ENCODE measurements at places on chromosomes 5 and 9. TPM values are rescaled to one million over a fixed set of nuclear protein-coding genes. Genes with fewer than 3 reads are reported as not detected.

DNA sequence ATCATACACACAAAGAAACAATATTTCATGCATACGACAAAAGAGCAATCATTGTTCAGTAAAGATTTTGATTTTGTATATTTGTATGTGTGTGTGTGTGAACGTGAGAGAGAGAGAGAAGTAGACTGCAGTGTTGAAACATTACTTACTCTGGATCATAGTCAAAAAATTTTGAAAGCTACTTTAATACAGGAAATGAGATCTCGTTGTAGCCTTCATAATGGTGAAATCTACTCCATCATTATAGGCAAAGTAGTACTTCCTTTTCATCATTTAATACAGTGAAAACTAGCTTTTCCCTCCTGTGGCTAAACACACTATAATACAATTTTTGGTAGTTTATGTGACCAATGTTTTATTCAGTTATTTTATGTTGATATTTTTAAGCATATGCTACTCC is 1427.7 kb upstream of the C9orf72 start:
- DNase-seq = no peak

GRCh38 chr5:1244976-1245375 is 19.8 kb downstream of the SLC6A18 start:
- DNase-seq = no peak

GRCh38 chr5:75933489-75933888 is 149.7 kb upstream of the SV2C start:
- DNase-seq = no peak

GRCh38 chr5:56565283-56565615 is 250.1 kb upstream of the MAP3K1 start:
- no peak for DNase-seq

DNA sequence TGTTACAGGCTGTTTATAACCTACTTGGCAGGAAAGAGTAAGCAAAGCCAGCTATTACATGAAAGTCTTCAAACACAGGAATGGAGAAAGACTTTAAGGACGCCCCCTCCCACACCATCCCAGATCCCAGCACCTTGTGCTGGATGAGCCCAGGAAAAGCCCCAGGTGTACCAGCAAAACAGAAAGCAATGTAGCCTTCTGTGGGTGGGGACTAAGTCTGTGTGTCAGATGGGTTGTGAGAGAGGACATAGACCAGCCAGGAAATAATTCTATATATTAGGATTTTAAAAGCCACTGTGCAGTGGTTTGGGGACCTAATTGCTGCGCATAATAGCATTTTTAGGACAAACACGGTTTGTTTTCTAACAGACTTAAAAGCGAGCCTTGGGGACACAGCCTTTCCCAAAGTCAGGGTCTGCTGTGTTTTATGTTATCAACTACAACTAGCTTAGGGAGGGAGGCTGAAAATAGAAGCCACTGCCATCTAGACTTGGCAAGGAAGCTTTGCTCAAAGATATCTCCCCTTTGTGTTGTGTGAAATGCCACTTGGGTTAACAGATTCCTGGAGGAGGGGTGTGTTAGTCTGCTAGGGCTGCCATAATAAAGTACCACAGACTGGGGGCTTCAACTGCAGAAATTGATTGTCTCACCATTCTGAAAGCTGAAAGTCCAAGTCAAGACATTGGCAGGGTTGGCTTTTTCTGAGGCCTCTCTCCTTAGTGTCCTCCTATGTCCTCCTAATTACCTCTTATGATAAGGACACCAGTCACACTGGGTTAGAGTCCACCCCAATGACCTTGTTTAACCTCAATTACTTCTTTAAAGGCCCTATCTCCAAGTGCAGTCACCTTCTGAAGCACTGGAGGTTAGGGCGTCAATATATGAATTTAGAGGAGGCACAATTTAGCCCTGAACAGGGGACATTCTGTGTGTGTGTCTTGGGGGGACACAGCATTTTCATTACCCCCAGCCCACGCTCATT is 17.2 kb upstream of the UBE2QL1 start:
- peak; percentile 27 for DNase-seq

DNA sequence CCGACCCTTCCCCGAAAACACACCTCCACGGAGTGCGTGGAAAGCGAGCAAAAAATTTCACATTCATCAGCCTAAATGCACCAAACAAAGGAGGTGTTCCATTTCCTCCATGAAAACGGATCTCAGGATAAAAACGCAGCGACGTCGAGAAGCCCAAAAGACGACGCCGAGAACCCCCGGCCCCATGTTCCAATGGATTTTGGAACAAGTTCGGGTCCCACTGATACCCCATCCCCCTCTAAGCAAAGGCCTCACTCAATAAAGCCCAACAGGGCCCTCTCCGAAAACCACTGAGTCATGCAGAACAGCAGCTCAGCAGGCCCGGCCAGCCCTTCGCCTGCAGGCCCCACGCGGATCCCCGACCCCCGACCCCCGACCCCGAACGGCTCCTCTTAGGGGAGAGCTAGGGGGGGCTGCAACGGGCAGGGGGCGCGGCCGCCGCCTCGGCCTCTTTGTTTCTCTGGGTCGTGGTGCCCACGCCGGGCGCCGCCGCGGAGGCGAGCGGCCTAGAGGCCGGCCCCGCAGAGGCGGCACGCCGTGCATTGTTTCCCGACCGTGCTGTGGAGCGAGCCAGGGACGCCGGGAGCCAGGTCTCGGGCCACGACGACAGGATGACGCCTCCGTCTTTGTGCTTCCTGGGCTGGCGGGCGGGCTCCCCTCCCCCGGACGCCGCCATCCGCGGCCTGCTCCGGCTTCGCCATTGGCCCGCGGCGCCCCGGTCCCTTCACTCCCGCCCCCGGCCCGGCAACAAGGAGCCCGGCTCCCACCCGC is 915 bp downstream of the ZFAND5 start:
- no peak for DNase-seq

DNA sequence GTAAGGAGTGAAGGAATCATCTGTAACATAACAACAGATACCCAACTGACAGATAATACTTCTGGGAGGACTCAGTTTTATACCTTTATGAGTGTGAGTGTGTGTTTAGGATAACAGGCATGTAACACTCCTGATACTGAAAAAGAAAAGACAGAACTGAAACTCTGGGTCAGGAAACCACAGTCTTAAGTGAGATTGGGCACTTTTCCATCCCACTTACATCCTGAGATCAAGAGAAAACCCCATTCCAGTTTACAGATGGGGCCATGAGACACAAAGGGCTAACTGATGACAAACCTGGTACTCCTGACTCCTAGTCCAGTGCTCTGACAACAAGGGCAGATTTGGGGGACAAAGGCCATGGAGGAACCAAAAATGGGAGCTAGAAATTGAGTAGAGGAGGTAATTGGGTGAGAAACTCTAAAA is 18.0 kb downstream of the IL5 start:
- DNase-seq = no peak

DNA sequence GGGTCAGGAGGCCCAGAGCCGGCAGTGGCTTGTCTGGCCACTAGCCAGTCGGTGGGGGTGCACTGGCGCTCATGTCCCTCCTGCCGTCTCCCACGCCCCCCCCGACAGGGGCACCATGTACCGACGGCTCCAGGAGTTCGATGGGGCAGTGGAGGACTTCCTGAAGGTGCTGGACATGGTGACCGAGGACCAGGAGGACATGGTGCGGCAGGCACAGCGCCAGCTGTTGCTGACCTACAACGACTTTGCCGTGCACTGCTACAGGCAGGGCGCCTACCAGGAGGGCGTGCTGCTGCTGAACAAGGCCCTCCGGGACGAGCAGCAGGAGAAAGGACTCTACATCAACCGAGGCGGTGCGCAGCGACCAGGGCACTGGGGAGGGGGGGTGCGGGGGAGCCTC is 8.1 kb downstream of the TTC16 start:
- no peak for DNase-seq

Gene GNA14
- 11.0 TPM for total RNA-seq

Gene PCDHA11
- not detected for total RNA-seq

Gene CFAP157
- not detected for total RNA-seq

Data from vagina (tissue), 2 donors.